Chondrocyte (in vitro differentiated cells): ENCODE measurements at places on chromosomes 13 and 19. TPM values are rescaled to one million over a fixed set of nuclear protein-coding genes. Genes with fewer than 3 reads are reported as not detected.

Gene KLK15
- total RNA-seq, result not detected in 3 replicates

Gene SYT3
- total RNA-seq, result 0.28 to 0.77 TPM (median 0.47 TPM) in 3 replicates

Gene PRR22
- total RNA-seq, result 1.2 to 1.4 TPM (median 1.3 TPM) in 3 replicates

Gene SOX1
- total RNA-seq, result not detected in 3 replicates

Gene ZSWIM4
- total RNA-seq, result 6.8 to 10.6 TPM (median 9.5 TPM) in 3 replicates

Gene ZSWIM9
- total RNA-seq, result 5.0 to 5.9 TPM (median 5.6 TPM) in 3 replicates

Gene POLR1D
- 64.7 to 75.2 TPM (median 72.4 TPM) in 3 replicates for total RNA-seq

Gene SIGLEC6
- not detected in 3 replicates for total RNA-seq

Gene ZNF442
- 2.6 to 3.4 TPM (median 3.3 TPM) in 3 replicates for total RNA-seq

Gene FFAR1
- not detected in 3 replicates for total RNA-seq
